ENCODE measurements at places on chromosomes 4 and X.

GRCh38 chr4:68218044-68218443 lies 27.4 kb downstream of the TMPRSS11B start:
- DNase-seq = no peak

GRCh38 chrX:16999275-16999674 lies 52.8 kb downstream of the REPS2 start:
- no peak for DNase-seq

GRCh38 chrX:21963731-21964405 lies 23.4 kb downstream of the SMS start:
- no peak for DNase-seq

- no peak for DNase-seq
Observed at GRCh38 chr4:135497563-135498152, 1296.1 kb upstream of the PABPC4L start.

DNA sequence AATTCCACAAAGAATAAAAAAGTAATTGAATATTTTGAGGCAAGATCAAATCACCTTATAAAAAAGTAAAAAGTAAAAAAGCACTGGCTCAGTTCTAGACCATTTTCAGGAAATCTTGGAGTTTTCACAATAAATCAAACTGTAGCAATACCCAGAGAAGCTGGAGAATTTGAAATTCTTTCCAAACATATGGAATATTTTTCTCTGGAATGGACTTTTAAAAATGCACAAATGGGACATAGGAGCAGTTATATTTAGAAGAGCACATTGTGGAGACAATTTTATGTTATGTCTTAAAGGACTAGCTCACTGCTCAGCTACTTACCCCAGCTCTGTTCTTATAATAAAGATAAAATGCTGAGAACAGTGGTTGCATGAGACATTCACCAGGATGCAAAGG lies 211.9 kb upstream of the KIT start:
- DNase-seq = no peak

GRCh38 chr4:20395160-20395773 lies 143.6 kb downstream of the SLIT2 start:
- DNase-seq = no peak

- no peak for DNase-seq
Observed at GRCh38 chr4:47876310-47876709, 38.1 kb downstream of the NFXL1 start.

- no peak for DNase-seq
Observed at GRCh38 chr4:111453216-111453615, 692.0 kb upstream of the FAM241A start.

- DNase-seq = no peak
Observed at GRCh38 chrX:18424482-18425198, 768 bp upstream of the CDKL5 start.

DNA sequence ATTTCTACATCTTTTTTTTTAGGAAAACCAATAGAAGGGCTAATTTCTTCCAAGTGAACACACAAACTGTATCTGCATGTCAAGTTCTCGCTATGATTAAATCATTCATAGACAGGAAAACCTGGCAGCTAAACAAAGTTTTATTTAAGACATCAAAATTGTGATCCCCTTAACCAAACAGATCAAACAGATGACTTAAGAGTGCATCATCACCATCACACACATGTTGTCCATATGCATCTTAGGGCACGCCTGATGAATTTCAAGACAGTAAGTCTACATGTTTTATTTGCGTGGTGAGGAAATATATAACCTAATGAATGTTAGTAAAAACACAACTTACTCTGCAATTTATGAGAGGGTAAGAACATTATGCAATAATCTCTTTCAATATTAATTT lies 317.0 kb upstream of the ANXA10 start:
- no peak for DNase-seq

DNA sequence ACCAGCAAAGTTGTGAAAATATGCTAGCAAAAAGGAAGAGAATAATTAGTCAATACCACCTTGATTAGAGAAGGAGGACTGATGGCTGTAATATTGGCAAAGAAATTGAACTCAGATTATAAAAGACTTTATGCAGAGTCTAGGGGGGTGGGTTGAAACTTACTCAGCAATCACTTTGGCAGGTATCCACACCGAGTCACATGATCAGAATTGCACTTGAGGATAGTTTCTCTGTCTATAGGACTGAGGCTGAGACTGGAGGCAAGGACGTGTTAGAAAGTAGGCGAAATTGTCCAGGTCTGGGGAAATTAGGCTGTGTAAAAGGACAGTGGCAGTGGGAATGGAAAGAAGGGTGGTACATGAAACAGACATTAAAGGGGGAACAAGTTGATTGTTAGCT lies 284.4 kb downstream of the ARHGAP24 start:
- no peak for DNase-seq

GRCh38 chr4:23828020-23828715 lies 61.7 kb downstream of the PPARGC1A start:
- no peak for DNase-seq

DNA sequence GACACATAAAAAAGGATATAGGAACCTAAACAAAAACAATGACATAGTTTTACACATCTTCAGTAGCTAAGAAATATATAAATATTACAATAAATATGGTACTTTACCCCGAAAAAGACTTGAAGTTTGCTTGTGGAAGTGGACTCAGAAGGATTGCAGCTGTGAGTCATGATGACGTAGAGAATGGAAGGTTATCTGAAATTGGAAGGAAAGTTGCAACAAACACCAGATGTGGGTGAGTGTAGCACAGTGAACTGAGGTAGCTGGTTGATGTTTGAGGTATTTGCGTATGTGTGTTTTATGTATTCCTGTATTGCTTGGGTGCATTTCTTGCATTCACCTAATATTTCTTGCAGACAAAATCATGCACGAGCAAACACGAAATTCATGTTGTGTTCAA lies 113.0 kb downstream of the ARX start:
- no peak for DNase-seq

DNA sequence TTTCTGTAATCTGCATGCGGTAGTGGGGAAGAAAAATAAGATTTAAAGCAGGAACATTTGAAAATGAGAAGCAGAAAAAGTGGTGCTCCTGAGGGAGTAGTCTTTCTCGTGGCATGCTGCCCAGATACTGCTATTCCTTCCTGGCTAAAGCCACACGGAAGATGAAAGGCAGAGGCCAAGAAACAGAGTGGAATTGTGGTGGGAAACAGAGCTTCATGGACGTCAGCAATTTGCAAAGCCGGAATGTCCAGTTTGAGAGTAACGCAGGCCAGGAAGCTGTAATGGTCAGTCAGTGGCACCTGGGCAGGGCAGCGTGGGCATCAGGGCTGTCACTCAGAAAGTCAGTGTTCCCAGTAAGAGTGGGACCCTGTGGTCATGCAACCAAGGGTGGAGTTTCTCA lies 63.7 kb upstream of the FMR1 start:
- no peak for DNase-seq

DNA sequence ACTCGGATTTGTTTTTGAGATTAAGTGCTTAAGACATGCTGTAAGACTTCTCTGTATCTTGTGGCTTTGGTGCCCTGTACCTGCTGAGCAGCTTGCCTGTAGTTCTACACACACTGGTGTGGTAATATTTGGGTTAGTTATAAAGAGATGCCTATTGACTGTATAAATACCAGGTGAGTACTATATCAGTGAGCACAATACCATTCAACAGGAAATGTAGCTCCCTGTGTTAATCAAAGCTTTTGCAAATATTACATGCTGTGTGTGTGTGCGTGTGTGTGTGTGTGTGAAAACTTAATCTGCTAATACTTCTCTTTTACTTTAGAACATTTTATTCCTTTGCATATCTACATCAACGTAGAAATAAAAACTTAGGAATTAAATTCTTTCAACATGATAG lies 30.1 kb downstream of the MYOZ2 start:
- DNase-seq = no peak

GRCh38 chrX:20227116-20227515 lies 39.6 kb downstream of the RPS6KA3 start:
- DNase-seq = no peak

DNA sequence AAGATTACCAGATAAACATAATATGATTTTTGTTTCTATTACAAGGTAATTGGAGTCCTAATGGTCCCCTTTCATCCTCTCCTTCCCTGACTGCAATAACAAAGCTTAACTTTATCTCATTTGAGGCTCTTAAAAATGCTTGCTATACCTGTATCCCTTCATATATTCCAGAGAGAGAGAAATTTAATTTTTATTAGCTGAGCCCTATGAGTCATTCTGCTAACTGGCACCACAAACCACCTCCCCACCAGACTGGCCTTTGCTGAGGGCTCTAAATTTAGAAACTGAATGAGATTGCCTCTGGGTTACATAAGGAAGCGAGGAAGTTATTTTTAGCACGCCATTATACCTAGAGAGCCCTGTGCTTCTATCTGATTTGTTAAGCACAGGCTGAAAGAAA lies 27.4 kb downstream of the CBLL2 start:
- no peak for DNase-seq

GRCh38 chrX:126820700-126821420 lies 1.3 kb downstream of the PRR32 start:
- DNase-seq = no peak

DNA sequence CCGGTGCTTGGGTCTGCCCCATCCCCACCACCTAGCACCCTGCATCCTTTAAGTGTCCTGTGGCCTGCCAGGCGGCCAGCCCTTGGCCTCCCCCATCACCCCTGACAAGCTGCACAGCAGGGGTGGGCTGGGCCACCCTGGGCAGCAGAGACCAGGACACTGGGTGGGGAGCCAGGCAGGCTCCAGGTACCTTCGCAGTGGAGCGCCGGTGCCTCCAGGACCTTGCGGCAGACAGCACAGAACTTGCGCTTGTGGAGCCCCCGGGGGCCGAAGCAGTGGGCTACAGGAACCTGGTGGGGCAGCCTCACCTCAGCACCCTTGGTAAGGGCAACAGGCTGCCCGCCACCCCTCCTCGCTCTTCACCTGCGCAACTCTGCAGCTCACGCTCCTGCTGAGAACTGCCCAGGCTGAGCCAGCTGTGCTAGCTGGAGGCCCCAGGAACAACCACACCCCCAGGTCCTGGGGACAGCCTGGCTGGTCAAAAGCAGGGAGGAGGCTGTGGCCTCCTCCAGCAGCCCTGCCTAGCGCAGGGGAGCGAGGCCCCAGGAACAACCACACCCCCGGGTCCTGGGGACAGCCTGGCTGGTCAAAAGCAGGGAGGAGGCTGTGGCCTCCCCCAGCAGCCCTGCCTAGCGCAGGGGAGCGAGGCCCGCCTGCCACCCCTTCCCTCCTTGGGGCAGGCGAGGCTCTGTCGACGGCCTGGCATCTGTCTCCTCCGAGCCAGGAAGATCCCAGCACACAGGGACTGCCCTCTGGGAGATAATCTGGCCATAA lies 4.6 kb downstream of the DGKQ start:
- no peak for DNase-seq

DNA sequence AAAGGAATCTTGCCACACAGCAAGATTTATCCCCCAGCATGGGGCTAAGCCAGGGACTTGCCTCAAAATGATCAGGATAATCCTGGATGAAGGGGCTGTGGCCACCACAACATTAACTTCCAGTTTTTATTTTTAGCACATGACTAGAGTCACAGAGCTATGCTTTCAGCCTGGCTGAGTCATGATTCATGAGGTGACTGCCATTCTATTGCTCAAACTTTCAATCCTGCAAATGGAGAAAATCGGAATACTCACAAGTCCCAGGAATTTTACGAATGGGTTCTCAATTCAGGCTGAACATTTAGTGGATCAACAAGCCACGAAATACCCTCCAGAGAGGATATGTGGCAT lies 70.7 kb upstream of the HPGD start:
- DNase-seq = no peak

- DNase-seq = no peak
Observed at GRCh38 chr4:67288964-67289363, 256.3 kb downstream of the CENPC start.

GRCh38 chr4:183287677-183288076 lies 32.4 kb downstream of the CLDN22 start:
- no peak for DNase-seq

- no peak for DNase-seq
Observed at GRCh38 chr4:175253184-175253902, 335.2 kb downstream of the ADAM29 start.

GRCh38 chrX:74458736-74459135 lies 37.4 kb downstream of the SLC16A2 start:
- no peak for DNase-seq

- no peak for DNase-seq
Observed at GRCh38 chr4:2825740-2826139, 17.9 kb upstream of the ADD1 start.

DNA sequence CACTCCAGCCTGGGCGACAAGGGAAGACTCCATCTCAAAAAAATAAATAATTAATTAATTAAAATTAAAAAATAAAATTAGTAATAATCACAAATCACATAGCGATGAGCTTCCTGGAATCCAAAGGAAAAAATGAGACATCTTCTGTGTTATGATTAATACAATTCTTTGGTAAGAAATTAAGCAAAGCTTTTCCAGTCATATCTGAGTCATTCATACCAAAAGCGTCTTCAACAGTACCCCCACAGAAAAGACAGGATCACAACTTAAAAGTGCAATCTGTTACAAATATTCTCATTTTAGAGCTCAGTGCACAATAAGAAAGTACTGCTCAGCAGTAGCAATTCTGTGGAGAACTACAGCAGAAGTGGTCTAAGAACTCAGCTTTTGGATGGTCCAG lies 168.5 kb upstream of the MXRA5 start:
- DNase-seq = no peak

DNA sequence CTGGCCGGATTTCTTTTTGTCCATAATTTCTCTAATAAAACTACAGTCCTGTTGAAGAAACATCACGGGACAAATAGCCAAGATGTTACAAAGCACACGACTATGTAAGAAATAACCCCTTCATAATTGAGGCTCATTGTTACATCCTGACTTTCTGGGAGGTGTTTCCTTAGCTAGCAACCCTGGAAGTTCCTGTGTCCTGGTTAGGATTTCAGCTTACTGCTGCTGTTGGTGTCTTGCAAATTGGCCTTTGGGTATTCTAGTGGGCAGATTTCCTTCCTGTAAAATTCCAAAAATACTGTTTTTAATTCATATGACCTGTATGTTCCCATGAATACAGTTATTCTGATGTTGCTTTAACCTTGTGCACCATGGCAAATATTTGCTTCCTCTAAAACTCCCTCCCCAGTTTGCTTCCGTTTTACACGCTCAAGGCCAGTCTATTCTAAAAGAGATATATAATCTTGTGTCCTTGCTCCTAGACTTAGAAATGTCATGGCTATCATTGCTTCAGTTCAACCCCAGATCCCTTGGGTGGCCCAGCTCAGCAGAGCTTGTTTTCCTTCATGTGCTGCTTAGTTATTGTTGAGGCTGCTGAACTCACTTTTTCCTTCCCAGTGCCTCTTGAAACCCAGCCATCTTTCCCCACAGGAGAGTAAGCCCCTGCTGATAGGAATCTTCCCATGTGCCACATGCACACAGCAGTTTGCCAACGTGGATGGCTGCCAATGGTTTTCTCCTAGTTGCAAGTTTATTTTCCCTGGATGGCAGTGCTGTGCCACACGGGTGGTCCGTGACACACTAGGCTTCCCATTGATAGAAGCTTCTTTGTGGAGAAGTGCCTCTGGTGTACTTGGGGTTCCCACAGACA lies 75.8 kb downstream of the TSPAN7 start:
- DNase-seq = no peak

- no peak for DNase-seq
Observed at GRCh38 chr4:75729836-75730235, 5.5 kb downstream of the USO1 start.

- DNase-seq = no peak
Observed at GRCh38 chr4:38371391-38371851, 292.6 kb upstream of the KLF3 start.

GRCh38 chrX:128816919-128817318 lies 706.4 kb downstream of the SMARCA1 start:
- DNase-seq = no peak

Data from stimulated activated CD8-positive, alpha-beta memory T cell treated with anti-CD3 and anti-CD28 coated beads, Interleukin-7, amount 100 ng/mL, for 1 hour (primary cell).